Left lung (tissue), 14 donors: ENCODE measurements at places on chromosomes 3 and 15.

- peak; percentile 91 for DNase-seq
Measured at GRCh38 chr3:142595951-142596725, at the start of gene PLS1. PLS1 (plus strand) TSS chr3:142596393; CDS start chr3:142664238, 67,845 bp downstream.

GRCh38 chr3:85288257-85288656 is 329.5 kb downstream of the CADM2 start:
- DNase-seq = no peak

GRCh38 chr15:69910514-69910913 is 187.2 kb downstream of the TLE3 start:
- no peak for DNase-seq

DNA sequence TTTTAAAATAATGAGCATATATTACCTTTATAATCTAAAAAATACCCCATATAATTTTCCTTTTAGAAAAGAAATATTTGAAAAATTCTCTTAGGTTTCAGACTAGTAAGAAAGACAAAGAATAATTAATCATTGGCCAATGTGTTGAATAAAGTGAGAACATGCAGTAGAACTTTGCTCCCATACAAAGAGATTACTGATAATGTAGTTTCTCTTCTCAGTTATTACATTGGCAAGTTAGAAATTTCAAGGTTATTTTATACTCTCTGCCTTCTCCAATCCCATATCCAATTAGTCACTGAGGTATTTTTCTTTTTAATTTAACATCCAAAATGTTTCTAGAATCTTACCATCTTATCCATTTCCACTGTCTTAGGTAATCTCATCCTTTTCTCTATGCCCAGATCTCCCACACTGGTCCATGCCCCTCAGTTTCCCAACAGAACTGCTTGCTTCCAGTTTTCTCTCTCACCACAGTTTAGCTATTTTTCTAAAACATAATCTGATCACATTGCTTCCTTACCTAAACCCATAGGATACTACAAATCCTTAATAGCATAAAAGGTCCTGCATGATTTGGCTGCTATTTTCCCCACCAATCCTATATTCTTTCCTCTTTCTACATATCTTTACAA is 10.8 kb downstream of the XRN1 start:
- no peak for DNase-seq

DNA sequence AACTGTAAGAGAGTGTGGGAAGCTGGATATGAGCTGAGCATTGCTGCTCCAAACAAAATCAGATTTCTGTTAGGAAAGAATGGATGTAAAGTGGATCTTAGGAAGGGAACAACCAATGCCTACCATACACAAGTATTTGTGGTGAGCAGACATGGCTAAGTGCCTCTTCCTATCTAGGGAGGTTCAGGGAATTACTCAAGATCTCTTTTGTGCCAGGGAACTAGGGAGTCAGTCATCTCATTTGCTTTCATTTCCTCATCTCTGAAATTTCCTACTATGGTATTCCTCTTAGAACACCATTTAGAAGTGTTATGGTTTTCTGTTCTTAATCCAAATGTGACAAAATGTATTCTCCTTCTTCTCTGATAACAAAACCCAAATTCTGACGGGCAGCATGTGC is 396.5 kb downstream of the FHIT start:
- DNase-seq = no peak

DNA sequence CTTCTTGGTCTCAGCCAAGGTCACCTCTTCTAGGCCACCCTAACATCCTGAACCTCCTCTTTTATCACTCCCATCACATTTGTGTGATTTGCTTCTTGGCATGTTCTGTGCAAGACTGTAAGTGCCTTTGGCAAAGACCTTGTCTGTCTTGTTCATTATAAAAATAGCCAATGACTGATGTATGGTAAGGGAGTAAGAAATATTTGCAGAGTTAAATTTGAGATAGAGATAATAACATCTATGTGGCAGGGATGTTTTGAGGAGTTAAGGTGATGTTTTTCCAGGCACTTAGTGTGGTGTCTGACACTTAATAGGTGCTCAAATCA is 202.3 kb downstream of the CADPS start:
- DNase-seq = no peak

GRCh38 chr3:31999907-32000439 is 18.4 kb downstream of the ZNF860 start:
- no peak for DNase-seq

DNA sequence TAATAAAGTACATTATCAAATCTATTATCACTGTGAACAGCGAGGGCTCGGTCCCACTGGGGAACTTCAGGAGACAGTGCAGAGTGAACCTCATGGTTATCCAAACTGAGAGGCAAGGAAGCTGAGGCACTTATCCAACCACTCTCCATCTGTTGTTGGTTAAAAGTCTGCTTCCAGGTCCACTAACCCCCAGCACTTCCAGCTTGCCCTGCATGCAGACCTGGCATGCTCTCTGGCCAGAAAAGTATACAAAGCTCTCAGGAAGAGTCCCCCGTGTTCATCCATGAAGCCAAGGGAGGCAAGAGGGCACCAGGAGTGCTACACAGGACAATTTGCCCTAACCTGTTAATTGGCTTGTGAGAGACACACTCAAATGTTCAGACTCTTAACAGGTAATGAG is 36.0 kb downstream of the FBN1 start:
- no peak for DNase-seq

DNA sequence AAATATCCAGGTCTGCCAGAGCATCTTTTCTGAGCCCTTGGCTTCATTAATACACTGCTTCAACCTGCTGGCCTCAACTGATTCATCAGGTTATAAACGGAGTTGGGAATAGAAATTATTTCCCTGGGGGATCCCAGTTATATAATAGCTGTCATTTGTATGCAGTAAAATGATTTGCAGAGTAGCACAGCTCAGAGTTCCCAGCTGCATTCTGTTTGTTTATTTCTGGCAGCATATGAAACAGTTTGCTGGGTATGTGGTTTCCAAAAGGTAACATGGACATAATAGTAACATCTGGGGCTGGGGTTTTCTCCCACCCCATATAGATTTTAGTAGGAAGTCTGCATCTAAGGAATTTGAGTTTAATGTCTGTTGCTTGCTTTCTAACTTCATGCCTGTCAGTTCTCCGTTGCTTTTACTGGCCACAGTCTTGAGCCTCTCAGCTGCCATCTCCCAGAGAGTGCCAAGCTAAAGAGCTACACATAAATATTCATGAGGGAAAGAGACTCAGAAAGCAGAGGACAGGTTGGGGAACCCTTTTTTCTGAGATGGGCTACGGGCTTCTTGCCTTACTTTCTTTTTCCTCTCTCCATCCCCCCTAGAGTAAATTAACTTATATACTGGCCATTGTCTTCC is 124.6 kb downstream of the TMEM108 start:
- no peak for DNase-seq

- no peak for DNase-seq
Measured at GRCh38 chr3:134901461-134901860, 106.4 kb downstream of the EPHB1 start.
